ENCODE measurements at places on chromosomes 2 and 18. TPM values are rescaled to one million over a fixed set of nuclear protein-coding genes. Genes with fewer than 3 reads are reported as not detected.

Gene CTAGE1
- not detected for total RNA-seq

Gene POTEC
- not detected for total RNA-seq

Gene TXNDC2
- total RNA-seq = not detected

Gene PSMA8
- not detected for total RNA-seq

Gene ANKRD29
- 22.3 TPM for total RNA-seq

Gene PRPF40A
- 73.2 TPM for total RNA-seq

GRCh38 chr2:101328474-101329007 lies 20.0 kb upstream of the RNF149 start:
- no peak for DNase-seq

DNA sequence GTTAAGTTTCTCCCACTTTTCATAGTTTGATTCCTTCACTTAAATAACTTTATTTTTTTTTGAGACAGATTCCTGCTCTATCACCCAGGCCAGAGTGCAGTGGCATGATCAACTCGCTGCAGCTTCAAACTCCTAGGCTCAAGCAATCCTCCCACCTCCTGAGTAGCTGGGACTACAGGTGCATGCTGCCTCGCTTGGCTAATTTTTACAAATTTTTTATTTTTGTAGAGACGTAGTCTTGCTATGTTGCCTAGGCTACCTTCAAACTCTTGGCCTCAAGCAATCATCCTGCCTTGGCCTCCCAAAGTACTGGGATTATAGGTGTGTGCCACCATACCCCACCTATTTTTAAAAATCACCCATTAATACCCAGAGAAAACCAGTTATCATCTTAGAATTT lies 14.2 kb upstream of the WIPF1 start:
- no peak for DNase-seq

GRCh38 chr2:216406826-216407225 lies 5.5 kb upstream of the SMARCAL1 start:
- no peak for DNase-seq

- no peak for DNase-seq
Observed at GRCh38 chr18:74715865-74716712, 118.4 kb downstream of the ZNF407 start.

DNA sequence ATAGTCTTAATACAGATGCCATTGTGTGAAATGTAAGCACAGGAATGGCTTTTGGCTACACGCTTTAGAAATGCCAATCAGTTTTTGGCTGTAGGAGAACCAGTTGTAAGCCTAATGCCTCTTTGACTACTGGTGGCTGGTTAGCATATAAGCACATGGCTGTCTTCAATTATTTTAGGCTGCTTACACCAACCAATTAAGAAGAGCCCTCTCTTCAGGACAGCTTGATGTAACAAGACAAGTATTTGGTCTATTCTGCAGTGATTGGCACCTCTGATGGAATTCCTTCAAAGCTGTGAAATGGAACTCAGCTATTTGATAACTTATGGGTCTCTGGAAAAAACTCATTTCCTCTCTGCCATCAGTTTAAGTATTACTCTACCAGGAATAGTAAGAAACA lies 680.1 kb upstream of the FSHR start:
- no peak for DNase-seq
